ENCODE measurements at places on chromosomes 2 and 18.

DNA sequence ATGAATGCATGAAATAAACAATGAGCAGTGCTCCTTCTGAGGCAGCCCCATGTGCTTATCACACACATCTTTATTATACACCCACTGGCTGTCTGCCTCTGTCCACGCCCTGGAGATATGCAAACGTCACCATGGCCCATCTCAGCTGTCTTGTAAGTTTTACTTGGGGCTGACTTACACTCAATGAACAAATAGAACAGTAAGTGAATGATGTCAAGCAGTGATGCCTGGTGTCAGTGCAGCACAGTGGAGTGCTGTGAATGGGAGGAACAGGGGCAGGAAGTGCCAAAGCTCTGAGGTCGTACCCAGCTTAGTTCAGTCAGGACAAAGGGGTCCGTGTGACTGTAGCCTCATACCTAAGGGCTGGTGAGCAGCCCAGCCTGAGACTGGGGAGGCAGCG lies 659.5 kb upstream of the HS6ST1 start:
- peaks cover 21% of the 10 kb centered on the region for H3K27me3 ChIP-seq
- H3K36me3 ChIP-seq, result no peaks in the 10 kb centered on the region
- H3K4me1 ChIP-seq, result no peaks in the 10 kb centered on the region
- no peak overlapping the region for H3K27ac ChIP-seq
- no peak for DNase-seq
- no peak overlapping the region for H3K4me3 ChIP-seq

GRCh38 chr2:200298816-200299215 lies 7.7 kb upstream of the SPATS2L start:
- no peaks in the 10 kb centered on the region for H3K36me3 ChIP-seq
- no peak for DNase-seq
- no peak overlapping the region for H3K4me3 ChIP-seq

DNA sequence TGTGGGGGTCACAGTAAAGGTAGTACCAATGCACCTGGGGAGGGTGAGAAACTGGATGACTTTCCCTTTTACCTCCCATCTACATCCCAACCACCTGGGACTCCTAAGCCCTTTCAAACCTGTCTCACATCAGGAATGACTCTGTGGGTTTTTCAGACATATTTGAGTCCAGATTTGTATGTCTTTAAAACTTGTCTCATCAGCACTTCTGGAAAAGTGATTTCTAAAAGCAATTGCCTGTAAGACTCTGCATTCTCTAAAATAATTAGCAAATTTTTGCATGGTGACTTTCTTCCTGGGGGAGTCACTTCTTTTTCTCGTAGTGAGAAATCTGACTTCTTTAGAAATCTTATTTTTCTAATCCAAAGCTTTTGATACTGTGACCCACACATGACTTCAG lies 1553.0 kb upstream of the PIK3C3 start:
- no peaks in the 10 kb centered on the region for H3K4me1 ChIP-seq
- no peak overlapping the region for H3K4me3 ChIP-seq
- H3K36me3 ChIP-seq, result no peaks in the 10 kb centered on the region
- no peaks in the 10 kb centered on the region for H3K27me3 ChIP-seq
- H3K27ac ChIP-seq, result no peak overlapping the region
- DNase-seq, result no peak

DNA sequence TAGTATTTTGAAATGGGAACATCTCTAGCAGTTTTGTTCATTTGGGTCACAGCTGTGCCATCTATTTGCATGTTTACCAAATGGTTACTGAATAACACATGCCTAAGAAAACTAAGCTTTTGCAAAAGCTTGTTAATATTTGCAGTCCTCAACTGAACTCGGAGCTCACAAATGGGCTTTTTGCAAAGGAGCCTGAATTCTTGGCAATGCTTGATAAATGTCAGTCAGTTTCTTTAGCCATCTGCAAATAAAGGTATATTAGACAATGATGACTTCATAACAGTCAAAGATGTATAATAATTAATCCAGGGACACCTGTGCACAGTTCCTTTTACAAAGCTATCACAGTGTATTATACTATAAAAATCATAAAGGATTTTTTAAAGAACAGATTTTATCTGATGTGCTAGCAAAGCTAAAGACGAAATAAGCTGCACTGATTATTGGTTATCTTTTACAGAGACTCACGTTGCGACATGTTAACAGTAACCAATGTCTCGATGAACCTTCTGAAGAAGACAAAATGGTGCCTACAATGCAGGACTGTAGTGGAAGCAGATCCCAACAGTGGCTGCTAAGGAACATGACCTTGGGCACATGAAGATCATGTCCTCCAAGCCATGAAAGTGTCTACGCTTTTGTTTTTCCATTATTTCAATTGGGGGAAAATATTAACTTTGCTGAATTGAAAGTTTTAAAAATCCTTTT lies 248.4 kb upstream of the KCNJ3 start:
- H3K27me3 ChIP-seq, result no peaks in the 10 kb centered on the region
- H3K4me3 ChIP-seq, result no peak overlapping the region
- H3K36me3 ChIP-seq, result no peaks in the 10 kb centered on the region
- no peak for DNase-seq
- peaks cover 4% of the 10 kb centered on the region for H3K4me1 ChIP-seq
- H3K27ac ChIP-seq, result no peak overlapping the region

GRCh38 chr2:142866426-142866825 lies 11.0 kb upstream of the KYNU start:
- no peak for DNase-seq
- H3K36me3 ChIP-seq, result no peaks in the 10 kb centered on the region
- H3K27me3 ChIP-seq, result no peaks in the 10 kb centered on the region
- no peaks in the 10 kb centered on the region for H3K4me1 ChIP-seq
- no peak overlapping the region for H3K27ac ChIP-seq

DNA sequence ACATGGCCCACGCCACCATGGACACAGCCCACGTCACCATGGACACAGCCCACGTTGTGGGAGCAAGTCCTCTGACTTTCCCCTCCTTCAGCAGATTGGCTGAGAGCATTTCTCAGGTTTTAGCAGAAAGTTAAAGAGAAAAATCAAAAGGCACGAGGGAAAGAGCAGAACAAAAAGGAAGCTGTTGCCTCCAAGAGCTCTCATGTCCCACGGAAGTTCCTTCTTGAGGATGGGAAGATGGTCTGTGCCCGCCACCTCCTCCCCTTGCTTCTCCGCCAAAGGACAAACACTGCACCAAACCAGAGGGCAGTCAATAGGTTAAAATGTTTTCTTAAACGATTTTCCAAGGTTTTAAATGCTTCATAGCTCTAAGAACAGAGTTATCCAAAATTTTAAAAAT lies 148.4 kb downstream of the HDAC4 start:
- no peaks in the 10 kb centered on the region for H3K36me3 ChIP-seq
- no peak for DNase-seq
- H3K4me1 ChIP-seq, result peaks cover 89% of the 10 kb centered on the region
- no peaks in the 10 kb centered on the region for H3K27me3 ChIP-seq
- H3K27ac ChIP-seq, result peak overlapping the region; percentile 83

DNA sequence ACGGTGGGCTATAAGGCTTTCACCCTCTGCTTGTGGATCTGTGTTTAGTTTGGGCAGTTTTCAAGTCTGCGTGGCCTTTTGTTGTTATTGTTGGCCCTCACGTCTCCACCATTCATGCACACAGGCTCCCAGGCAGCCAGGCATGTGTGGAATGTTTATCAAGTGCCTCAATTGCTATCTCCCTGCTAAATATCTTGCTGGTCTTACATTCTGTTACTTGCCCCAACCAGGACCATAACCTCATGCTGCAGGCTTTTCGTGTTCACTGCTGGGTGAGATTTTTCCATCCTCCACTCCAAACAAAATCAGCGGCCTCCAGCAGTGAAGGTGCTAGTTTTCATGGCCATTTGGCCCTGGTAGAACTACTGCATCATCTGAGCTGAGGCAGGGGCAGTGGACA lies 63.0 kb upstream of the DSC1 start:
- no peaks in the 10 kb centered on the region for H3K36me3 ChIP-seq
- no peaks in the 10 kb centered on the region for H3K27me3 ChIP-seq
- peak overlapping the region; percentile 30 for H3K4me3 ChIP-seq
- peak overlapping the region; percentile 94 for H3K27ac ChIP-seq
- H3K4me1 ChIP-seq, result peaks cover 9% of the 10 kb centered on the region
- DNase-seq, result peak; percentile 42

GRCh38 chr2:33680644-33681363 lies 81.7 kb upstream of the FAM98A start:
- no peak for DNase-seq
- no peaks in the 10 kb centered on the region for H3K36me3 ChIP-seq
- no peak overlapping the region for H3K27ac ChIP-seq
- no peak overlapping the region for H3K4me3 ChIP-seq
- H3K27me3 ChIP-seq, result peaks cover 5% of the 10 kb centered on the region

DNA sequence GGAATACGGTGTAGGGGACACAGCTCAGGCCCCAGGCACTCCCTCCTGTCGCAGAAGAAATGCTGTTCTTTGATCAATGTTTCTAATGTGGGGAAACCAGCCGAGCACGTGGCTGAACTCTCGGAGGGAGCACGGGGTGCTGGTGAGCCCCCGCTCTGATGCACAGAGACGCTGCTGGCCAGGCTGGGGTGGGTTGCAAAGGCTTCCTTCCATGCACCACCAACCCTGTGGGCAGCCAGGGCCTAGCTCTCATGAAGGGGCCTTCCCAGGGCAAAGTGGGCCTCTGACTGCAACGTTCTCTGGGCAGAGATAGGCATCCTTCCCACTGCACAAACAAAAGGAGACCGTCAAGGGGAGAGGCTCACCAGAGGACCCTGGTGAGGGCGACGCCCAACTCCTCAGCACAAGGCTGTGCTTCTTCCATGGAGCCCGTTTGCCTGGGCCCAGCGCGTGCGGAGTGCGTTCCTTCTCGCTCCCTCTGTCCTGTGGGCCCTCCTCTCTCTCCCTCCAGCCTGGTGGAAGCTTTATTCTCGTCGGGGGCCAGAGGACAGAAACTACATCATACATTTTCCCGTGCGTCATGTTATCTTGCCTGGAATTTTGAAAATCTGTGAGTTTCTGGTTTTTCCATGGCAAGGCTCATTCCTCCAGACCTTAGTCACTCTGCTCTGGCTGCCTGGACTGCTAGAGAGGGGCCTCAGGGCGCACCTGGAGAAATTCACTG lies 61.1 kb upstream of the SP3 start:
- no peak for DNase-seq
- H3K4me3 ChIP-seq, result peak overlapping the region; percentile 37
- peaks cover 53% of the 10 kb centered on the region for H3K4me1 ChIP-seq
- H3K27me3 ChIP-seq, result no peaks in the 10 kb centered on the region
- peak overlapping the region; percentile 94 for H3K27ac ChIP-seq

- H3K4me1 ChIP-seq, result peaks cover 5% of the 10 kb centered on the region
- no peak for DNase-seq
- no peaks in the 10 kb centered on the region for H3K27me3 ChIP-seq
- H3K27ac ChIP-seq, result no peak overlapping the region
- H3K4me3 ChIP-seq, result no peak overlapping the region
These were observed 54.8 kb downstream of the RAPGEF4 start for GRCh38 chr2:172790404-172790803.

- H3K4me3 ChIP-seq, result no peak overlapping the region
- H3K36me3 ChIP-seq, result no peaks in the 10 kb centered on the region
- H3K4me1 ChIP-seq, result no peaks in the 10 kb centered on the region
These were observed 542.6 kb upstream of the KLHL29 start for GRCh38 chr2:22842205-22842869.

- H3K4me1 ChIP-seq, result no peaks in the 10 kb centered on the region
- no peak overlapping the region for H3K4me3 ChIP-seq
- H3K27me3 ChIP-seq, result no peaks in the 10 kb centered on the region
These were observed 470.0 kb upstream of the GCFC2 start for GRCh38 chr2:76180676-76181075.

GRCh38 chr2:70420143-70420542 lies 118.3 kb upstream of the FAM136A start:
- H3K27me3 ChIP-seq, result peaks cover 42% of the 10 kb centered on the region
- H3K27ac ChIP-seq, result no peak overlapping the region
- H3K4me1 ChIP-seq, result no peaks in the 10 kb centered on the region
- H3K4me3 ChIP-seq, result no peak overlapping the region

DNA sequence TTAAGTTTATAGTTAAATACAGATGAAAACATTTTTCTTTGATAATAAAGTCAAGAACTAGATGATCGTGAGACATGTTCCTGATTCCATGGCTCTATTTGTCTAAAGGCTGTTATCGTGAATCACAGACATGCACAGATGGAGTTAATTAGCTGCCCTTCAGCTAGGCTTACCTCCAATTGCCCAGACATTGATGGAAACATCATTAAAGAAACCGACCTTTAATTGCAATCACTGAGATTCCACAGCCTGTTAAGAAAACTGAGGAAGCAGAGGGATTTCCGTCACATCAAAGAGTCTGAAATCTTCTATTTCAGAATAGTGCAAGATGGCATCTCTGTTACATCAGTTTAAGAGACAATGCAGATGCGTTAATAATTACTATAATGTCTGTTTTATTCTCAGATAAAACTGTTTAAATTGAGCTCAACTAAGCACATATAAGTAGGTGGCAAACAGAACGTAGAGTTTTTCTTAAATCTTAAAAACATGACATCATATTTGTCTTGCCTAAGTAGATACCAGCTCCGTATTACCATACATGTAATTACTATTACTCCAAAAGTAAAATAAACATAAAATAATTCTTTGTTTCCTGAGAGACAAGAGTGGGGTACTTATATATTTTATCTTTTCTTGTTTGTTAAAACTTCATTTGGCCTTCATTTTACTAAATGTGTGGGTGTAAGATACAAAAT lies 23.9 kb upstream of the CRACDL start:
- H3K4me3 ChIP-seq, result no peak overlapping the region
- H3K27ac ChIP-seq, result no peak overlapping the region
- no peak for DNase-seq

DNA sequence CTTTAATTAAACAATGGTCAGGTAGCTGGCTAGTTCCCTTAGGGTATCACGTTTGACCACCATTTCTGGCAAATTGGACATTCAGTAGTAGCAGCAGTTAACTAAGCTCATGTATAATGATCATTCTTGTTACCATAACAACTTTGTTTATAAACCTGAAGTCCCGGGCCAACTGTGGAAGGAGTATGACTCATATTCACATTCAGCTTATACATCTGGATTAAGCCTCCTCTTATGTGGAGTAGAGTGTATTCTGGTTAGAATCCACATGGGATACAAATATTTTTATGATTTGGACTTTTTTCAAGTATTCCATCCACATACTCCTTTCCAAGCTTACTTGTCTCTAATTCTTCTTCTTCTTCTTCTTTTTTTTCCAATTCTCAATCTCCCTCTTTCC lies 70.3 kb upstream of the ZSWIM2 start:
- H3K4me3 ChIP-seq, result no peak overlapping the region
- no peaks in the 10 kb centered on the region for H3K36me3 ChIP-seq
- no peaks in the 10 kb centered on the region for H3K27me3 ChIP-seq
- no peak for DNase-seq

- H3K27ac ChIP-seq, result no peak overlapping the region
- DNase-seq, result no peak
- no peaks in the 10 kb centered on the region for H3K36me3 ChIP-seq
- no peak overlapping the region for H3K4me3 ChIP-seq
- peaks cover 7% of the 10 kb centered on the region for H3K27me3 ChIP-seq
These were observed 346.6 kb upstream of the KCNH7 start for GRCh38 chr2:163185160-163185559.

DNA sequence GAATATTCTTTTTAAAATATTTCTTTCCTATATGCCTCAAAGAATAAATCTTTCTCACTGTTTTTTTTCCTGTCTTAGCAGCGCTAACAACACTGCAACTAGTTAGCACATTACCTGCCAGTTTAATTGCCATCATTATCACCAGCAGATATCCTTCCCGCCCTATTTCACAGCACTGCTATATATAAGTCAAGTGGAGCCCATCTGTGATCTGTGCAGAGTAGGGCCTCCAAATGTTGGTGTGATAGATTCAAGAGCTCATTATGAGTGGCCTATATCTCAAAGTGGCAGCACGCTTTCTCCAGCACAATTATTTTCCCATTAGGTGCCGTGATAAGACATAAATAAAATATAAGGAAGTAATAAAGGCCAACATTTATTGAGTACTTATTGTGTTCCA lies 19.8 kb upstream of the RGPD4 start:
- no peak overlapping the region for H3K4me3 ChIP-seq
- H3K4me1 ChIP-seq, result peaks cover 21% of the 10 kb centered on the region
- no peaks in the 10 kb centered on the region for H3K36me3 ChIP-seq
